ENCODE measurements at places on chromosomes 5 and 9. TPM values are rescaled to one million over a fixed set of nuclear protein-coding genes. Genes with fewer than 3 reads are reported as not detected.

DNA sequence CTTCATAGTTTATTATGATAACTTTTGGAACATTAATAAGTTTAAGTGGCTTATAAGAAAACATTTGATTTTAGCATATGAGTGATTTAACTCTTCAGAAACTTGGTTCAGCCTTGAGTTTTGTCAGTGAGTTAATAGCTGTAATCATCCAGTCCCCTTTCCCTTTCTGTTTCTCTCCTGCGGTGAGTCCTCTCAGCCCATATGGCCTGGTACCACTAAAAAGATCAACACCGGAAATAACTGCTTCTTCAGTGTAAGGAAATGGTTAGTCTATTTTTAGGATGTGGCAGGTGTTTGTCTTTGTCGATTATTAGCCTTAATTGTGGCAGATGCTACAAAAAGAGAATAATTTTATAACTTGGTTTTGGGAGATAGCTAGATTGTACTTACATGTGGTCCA is 120.2 kb upstream of the GRHPR start:
- no peak for DNase-seq

HAPLN1 gene
- polyA plus RNA-seq, result 6.6 TPM

DNA sequence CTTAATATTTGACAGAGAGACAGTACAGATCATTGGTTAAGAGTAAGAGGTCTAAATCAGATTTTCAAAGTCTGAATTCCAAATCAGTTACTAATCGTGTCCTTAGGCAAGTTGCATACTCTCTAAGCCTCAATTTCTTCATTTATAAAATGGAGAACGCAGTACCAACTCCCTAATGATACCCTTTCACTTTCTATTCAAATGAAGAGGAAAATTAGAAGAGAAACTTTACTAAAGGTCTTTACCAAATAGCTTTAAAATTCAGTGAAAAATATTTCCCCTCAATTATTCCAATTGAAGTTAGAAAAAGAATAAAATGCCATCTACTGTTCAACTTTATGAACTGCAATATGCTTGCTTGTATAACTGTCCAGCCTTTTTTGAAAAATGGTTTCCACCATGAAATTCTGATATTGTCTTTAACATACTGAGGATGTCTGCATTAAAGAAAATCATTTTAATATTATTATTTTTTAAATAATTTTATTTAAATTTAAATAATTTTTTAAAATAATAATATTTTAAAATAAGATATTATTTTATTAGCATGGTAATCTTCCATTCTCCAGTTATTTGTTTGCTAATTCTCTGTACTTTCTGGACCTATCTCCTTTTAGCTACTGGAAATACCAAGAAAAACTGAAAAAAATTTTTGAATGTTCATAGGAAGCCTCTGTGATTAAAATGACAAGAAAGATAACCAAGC is 36.0 kb downstream of the POC5 start:
- no peak for DNase-seq

GRCh38 chr5:172904643-172905345 is 54.4 kb upstream of the RPL26L1 start:
- DNase-seq, result no peak

- DNase-seq, result no peak
Measured at GRCh38 chr5:36861871-36862270, 14.7 kb upstream of the NIPBL start.

NCS1 gene
- polyA plus RNA-seq, result 196 TPM

DNA sequence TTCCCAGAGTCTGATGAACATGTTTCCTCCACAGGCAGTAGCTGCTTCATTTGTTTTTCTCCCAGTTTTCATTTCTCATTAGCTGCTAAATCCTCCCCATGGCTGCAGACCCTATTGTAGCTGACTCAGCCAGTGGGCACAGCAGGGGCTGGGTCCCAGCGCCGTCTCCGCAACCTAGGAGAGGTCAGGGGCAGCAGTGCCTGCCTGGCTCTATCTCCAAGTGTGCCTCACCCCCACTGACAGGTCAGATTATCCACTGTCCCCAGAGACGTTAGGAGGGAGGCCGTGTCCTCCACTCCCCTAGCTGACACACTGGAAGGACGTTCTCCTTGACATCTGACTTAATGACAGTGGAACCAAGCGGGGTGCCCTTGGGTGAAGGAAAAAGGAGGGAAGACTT is 31.1 kb downstream of the KCNIP1 start:
- no peak for DNase-seq

DNA sequence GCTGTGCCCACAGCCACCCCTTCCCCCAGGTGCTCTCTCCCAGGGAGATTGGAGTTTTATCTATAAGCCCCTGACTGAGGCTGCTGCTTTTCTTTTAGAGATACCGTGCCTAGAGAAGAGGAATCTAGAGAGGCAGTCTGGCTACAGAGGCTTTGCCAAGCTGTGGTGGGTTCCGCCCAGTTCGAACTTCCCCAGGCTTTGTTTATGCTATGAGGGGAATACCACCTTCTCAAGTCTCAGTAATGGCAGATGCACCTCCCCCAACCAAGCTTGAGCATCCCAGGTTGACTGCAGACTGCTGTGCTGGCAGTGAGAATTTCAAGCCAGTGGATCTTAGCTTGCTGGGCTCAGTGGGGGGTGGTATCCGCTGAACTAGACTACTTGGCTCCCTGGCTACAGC is 157.4 kb downstream of the CAAP1 start:
- DNase-seq, result no peak

DNA sequence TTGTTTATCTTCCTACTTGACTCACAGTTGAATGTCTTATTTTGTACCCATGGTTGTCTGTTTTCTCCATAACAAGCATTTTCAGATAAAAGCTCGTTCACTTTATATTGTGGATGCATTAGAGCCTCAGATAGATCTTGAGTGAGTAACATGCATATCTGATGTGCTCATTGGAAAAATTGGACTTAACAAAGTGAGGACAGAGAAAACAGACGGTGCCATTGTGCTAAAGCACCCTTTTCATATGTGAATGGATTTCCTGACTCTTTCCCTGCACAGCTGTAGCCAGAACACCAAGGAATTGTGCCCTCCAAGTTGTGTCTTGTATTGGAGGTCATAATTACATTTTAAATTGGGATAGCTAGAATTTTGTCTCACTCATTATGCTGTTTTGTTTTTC is 325.8 kb upstream of the MEF2C start:
- no peak for DNase-seq

PLK2 gene
- 61.8 TPM for polyA plus RNA-seq

DNA sequence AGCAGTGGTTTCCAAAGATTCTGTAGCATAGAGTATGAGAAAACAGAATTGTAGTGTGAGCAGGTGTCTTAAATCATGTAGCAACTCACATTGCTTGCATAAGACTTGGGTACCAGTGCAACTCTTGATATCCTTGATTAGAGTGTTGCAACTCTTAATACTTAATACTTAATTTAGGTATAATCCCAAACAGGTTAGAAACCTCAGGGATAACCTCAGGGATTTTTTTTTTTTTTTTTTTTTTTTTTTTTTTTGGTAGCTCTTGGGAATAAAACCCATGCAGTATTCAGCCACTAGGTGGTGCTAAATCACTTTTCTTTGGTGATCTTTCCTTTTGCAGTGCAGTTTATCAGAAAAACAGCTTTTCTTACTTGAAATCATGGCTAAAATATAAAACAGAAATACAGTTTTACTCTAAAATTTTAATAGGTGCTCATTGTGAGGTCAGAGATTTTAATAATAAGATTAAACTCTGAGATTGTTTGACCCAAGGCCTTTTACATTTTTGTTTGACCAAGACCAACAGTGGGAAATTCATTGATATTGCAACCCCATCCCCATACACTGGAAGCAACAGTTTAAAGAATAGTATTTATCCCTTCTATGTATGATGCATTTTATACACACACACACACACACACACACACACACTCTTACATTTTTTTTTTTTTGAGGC is 55.3 kb downstream of the ERAP1 start:
- peak; percentile 76 for DNase-seq

DNA sequence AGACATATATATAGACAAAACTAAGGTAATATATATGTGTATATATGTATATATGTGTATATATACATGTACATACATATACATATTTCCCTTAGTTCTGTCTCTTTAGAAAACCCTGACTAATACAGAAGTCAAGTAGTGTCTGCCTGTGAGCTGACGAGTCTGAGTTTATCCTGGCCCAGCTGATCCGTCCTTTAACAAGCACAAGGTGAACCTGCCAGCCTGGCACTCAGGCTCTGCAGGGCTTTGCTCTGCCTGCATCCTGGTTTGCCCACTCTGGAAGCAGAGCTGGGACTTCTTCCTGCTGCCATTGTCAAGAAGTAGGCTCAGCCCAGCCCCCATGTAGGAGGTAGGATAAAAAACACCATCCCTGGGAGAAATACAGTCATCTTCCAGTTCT is 388.0 kb downstream of the ICE1 start:
- DNase-seq, result no peak
